Activated gamma-delta T cell (primary cell): ENCODE measurements at places on chromosomes 4 and X.

DNA sequence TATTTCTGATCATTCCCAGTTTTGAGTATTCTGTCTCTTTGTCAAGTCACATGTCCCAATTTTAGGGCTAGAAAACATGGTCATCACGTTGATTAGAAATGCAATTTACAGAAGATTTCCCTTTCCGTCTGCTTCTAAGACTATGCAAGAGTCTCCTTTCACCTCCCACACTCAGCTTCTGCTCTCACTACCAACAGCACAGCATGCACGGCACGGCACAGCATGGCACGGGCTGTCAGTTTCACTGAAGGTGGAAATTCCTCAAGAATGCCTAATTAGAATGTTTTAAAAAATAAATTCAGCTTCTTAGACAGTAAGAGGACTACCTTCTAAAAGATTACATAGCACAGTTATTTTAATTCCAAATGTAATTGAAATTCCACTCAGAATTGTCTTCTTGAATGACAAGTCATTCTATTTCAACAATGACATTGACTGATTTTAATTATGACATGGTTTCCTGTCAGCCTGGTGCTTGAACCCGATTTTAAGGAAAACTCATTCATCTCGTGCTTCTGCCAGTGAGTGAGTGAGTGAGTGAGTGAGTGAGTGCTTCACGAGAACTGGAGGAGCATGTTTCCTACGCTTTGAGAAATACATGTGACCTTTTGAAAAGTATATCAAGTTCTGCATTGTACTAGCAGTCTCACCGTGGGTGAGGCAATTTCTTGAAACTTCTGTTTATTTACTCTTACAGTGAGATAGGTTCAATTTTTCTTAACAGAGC is 124.8 kb upstream of the SORBS2 start:
- no peak for DNase-seq

DNA sequence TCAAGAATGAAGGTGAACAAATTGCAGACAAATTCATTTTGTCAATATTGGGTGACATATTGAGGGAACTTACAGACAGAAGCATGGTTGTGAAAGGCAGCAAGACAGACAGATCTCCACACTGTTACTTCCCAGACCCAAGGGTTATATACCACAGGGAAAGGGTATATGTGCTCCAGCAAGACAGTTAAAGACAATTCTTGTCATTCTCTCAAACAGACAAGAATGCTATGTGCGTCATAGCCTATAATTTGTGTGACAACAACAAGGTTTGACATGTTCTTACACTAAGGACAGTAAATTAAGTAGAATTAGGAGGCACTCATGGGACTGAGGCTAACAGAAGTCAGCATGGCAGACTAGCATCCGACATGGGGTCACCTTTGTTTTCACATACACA is 214.3 kb downstream of the INPP4B start:
- DNase-seq: no peak

GRCh38 chr4:37620176-37620575 is 66.0 kb downstream of the RELL1 start:
- no peak for DNase-seq

DNA sequence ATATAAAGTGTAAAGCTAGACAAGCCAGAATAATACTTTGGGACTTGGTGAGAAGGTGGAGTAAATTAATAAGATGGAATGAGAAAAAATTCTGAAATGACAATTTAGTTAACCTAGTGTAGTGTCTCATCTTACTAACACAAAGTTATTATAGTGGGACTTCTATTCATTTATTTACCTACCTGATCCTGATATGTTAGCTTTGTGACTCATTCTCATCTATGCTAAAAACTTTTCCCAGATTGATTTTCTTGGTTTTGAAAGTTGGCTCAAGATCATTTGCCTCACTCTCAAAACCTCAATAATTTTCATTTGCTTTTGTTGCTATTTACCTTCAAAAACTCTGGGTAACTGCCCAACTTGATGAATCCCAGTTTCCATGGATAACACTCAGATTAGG is 698.6 kb downstream of the SH3BGRL start:
- no peak for DNase-seq

DNA sequence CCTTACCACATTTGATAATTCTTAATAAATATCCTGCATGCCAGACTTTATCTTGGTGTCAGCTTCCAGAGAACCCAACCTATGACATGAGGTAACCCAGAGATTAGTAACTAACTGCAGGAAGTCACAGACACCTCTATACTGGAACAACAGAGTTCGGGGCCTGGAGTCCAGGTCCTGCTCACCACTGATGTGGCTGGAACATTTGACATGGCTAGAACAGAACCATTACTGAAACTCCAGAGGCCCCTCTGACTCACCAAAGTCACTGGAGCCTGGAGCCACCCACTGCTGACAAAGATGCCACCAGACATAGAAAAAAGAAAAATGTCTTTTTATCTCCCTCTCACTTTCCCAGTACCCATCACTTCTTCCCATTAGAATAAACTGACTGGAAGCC is 403.7 kb downstream of the MID1IP1 start:
- no peak for DNase-seq

DNA sequence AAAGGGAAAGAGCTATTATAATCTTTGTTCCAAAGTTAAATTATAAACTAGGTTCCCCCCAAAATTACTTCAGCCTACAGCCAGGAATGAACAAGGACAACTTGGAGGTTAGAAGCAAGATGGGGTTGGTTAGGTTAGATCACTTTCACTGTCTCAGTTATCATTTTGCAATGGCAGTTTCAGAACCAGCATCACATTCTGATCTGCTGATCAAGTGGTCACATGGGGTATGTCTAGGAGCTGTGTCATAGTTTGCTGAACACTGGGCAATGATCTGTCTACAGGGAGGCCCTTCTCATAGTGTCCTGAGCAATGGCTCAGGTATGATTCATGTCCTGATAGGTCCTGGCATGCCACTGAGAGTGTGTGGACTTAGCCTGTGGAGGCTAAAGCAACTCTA is 41.6 kb upstream of the XIAP start:
- DNase-seq: no peak

- DNase-seq: no peak
Measured at GRCh38 chr4:162356181-162356580, 192.4 kb upstream of the FSTL5 start.

DNA sequence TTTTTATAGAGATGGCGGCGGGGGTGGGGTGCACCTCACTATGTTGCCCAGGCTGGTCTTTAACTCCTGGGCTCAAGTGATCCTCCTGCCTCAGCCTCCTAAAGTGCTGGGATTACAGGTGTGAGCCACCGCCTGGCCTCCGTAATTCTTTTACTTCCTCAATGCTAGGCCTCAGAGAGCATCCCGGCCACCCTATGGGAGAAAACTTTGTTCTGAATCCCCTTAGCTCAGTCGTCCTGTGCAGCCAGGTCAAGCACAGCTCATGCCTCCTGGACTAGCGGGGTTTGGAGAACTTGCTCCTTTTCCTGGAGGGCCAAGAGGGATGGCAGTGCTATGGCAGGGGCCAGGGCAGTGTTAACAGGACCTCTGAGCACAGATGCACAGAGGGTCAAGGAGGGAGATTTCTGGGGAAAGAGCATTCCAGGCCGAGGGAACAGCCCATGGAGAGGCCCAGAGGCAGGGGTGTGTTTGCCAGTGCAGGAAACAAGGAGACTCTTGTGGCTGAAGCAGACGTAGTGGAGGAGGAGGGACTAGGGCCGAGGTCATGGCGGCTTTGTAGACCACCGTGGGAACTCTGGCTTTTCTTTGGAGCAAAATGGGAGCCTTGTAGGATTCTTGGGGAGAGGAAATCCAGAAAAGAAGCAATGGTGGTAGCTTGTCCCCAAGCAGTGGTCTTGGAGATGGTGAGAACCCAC is 9.8 kb upstream of the TNIP2 start:
- no peak for DNase-seq

DNA sequence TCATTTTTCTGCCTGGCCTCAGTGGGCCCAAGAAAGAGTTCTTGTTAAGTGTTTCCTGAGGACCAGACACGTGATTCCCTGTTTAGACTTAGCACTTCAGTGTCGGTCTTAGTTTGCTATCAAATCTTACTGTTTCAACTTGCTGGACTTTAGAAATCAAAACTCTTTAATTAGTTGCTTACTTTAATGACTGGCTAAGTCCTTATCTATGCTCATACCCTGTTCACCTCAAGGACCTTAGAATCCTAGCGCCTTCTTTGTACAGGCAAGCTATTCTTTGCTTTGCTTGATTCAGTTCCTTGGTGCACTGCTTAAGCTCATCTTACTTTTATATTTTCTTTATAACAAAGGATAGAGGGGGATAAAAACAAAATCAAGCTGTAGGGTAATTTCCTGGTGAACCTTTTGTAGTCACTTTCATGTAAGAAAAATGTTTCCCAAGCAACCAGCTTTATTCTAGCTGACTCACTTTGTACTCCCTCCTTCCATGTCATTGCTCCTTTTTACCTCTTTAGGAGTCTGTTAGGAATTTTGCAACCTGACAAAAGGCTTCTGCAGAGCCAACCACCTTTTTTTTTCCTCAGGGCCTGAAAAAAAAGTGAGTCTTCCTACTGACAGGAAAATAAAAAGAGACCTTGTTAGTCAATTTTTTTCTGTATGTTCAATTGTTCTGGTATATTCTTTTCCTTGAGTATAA is 14.7 kb downstream of the WDR44 start:
- DNase-seq: no peak

DNA sequence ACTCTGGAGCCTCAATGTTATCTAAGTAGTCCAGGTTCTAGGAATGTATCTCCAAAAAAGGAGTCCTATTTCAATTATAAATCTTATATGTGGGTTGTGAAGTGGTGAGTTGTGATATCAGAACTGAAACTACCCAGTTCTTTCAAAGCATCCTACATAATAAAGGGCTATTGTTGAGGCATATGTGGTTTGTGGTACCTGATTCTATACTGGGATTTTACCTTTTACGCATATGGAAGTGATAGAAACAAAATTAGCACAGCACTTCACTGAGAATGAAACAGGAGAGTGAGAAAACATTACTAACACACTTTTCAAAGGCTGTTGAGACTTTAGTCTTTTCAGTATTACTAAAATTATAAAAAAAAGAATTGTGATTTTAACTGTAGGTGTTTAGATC is 417.7 kb upstream of the GALNT7 start:
- no peak for DNase-seq

GRCh38 chrX:8413279-8413678 is 51.4 kb upstream of the VCX3B start:
- DNase-seq: no peak

- DNase-seq: no peak
Measured at GRCh38 chr4:96317891-96318290, 478.0 kb downstream of the PDHA2 start.

- no peak for DNase-seq
Measured at GRCh38 chr4:181909368-181909767, 333.8 kb upstream of the TENM3 start.

DNA sequence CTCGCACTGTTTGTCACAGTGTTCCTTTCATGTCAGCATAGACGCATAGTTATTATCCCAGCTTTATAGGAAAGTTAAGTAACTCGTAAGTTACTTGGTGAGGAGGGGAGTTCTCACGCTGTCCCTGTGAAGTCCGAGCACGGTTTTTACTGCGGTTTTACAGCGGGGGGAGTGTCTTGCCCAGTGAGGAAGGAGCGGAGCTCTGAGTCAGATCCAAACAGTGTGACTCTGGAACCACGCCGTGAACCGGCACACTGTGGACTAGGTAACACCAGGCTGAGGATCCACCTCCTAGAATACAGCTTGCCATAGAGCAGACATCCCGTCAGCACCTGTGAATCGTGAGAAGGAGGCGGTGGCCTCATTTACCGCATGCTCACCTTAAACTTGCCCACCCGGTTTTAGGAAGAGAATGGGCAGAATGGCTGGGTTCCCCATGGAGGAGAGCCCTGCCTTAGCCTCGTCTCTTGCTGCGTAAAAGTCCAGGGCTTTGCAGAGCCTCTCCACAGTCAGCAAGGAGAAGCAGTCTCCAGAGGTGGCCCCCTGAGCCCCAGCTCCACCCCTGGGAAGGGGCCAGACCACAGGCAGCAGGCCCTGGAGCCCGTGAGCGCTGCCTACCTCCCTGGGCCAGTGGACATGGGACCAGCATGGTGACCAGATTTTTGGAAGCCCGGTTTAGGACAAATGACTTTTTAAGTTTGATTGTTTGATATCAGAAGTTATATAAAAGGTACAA is 40.2 kb upstream of the HGFAC start:
- DNase-seq: no peak

- no peak for DNase-seq
Measured at GRCh38 chr4:138348055-138348454, 105.9 kb upstream of the SLC7A11 start.

DNA sequence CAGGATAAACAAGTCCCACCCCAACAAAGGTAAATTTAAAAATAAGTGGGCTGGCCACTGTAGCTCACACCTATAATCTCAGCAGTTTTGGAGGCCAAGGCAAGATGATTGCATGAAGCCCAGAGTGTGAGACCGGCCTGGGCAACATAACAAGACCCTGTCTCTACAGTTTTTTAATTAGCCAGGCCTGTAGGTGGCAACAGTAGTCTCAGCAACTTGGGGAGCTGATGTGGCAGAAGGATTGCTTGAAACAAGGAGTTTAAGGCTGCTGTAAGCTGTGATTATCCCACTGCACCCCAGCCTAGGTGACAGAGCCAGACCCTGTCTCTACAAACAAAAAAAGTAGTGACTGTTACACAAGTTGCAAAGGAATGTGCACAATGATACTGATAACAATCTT is 74.6 kb upstream of the FAAH2 start:
- DNase-seq: no peak

GRCh38 chrX:6981718-6982406 is 165.7 kb upstream of the STS start:
- no peak for DNase-seq

DNA sequence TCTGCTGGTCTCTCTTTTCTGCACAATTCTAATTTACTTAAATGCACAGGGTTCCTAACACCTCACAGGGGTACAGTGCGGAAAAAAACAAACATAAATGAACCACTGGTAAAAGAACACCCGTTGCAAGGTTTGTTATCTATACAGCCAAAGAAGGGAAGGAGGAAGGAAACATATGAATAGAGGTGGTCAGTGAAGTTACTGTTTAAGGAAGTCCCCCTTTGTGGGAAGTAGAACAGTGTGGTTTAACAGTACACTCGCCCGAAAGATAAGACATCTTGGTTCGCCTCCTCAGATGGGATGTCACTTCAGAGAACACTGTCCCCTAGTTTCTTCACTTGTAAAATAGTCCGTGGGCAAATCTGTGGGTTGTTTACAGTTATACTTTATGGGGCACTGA is 57.5 kb downstream of the TEC start:
- DNase-seq: no peak

DNA sequence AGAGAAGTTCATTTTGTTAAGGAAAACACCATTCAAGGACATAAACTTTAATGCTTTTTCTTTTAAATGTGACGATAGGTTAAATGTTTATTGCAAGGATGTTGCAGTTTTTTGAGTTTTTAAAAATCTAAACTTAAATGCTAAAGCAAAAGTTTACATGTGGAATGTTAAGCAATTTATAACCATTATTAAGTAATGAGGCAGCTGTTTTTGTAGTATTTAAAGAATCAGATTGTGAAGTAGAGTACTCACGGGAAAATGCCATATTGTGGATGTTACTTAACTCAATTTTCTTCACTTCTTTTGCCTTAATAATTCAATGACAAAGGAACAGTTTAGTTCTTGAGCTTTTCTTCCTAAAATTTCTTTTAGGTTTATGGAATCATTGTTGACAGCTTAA is 43.5 kb downstream of the UBE2K start:
- DNase-seq: no peak
